ENCODE measurements at places on chromosomes 2 and 18.
A peak's percentile ranks its signal among the peaks of the same experiment; 100 is the strongest.

DNA sequence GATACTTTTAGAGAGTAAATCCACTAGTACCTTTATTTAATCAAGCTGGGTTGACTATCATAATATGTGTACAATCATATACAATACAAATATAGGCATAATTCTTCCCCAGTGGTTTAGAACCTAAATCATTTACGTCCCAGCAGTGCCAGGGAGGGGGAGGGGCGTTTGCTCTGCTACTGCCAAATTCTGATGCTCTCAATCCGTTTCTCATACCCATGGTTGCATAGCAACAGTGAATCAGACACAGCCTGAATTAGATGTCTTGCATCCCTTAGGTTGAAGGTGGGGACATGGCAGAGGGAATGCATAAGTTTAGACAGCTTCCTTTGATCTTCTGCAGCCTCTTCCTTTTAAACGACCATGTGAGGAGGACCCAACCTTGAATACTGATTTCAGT lies 135.4 kb downstream of the ABCA12 start:
- DNase-seq = no peak

DNA sequence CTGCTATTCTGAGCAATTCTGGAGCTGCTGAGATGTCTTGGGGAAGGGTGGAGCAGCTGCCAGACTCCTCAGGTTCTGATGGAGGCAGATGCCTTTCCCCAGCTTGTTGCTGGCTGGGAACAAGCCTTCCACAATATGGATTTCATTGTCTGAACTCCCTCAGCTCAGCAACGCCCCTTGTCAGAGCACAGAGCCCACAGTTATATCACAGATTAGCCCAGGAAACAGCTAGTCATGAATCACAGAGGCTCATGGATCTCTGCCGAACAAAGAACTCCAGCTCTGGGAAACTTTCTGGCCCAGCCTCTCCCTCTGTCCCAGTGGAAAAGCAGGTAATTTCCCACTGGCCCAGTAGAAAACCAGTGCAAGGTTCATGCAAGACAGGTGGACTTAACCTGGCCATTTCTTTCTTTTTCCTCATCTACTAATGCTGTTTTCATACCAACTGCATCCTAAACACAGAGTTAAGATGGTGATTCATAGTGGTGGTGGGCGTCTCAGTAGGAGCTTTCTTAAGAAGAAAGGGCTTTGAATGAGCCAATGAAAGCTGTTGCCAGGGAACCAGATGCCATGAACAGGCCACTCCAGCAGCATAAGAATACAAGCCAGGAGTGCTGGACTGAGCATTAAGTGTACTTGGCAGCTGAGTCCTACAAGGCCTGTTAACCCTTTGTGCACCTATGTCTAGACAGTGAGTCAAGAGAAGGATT lies 8.7 kb upstream of the KIAA2012 start:
- DNase-seq = peak; percentile 85

- no peak for DNase-seq
Measured at GRCh38 chr2:225464346-225465025, 65.0 kb downstream of the NYAP2 start.

DNA sequence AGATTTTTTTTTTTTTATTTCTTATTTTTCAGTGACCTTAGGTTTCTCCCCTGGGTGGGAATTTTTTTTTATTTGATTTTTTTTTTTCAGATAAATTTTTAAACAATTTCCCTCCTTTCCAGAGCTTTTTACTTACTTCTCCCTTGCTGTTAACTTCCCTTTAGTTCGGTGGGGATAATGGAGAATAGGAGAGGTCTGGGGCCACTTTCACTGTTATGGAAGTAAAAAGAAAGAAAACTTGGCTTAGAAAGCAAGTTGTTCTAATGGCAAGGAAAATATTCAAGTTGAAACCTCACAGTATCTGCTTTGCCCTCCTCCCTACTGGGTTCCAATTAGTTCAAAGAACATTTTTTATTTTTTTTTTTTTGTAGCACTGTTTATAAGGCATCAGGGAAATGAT lies 537.1 kb upstream of the NXPH2 start:
- no peak for DNase-seq

GRCh38 chr18:79877163-79878091 lies 74.0 kb downstream of the SLC66A2 start:
- no peak for DNase-seq

GRCh38 chr2:172011812-172012575 lies 12.2 kb downstream of the METAP1D start:
- no peak for DNase-seq

DNA sequence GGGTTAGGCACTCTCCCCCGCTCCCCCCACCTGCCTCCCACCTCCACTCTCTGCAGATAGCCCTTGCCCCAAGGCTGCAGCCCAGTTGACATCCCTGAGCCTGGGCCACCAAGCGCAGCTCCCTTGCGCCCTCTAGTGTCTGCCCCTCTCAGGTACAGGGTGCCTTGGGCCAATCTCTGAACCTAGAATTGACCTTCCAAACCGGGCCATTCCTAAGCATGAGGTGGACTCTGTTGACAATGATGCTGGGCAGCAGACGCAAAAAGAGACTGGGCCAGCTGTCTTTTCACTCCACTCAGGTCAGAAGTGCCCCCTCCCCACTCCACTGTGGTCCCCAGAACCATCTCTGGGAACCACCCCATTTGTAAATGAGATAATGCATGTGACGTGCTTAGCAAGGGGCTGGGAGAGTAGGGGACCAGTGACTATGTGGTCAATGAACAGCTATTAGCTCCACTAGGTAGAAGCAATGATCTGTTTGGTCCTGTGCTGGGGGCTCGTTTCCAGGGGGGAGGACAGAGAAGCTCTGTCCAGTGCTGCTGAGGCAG lies 43.3 kb upstream of the PLB1 start:
- peak; percentile 66 for DNase-seq

- DNase-seq = no peak
Measured at GRCh38 chr18:6820314-6820713, 90.8 kb downstream of the ARHGAP28 start.

DNA sequence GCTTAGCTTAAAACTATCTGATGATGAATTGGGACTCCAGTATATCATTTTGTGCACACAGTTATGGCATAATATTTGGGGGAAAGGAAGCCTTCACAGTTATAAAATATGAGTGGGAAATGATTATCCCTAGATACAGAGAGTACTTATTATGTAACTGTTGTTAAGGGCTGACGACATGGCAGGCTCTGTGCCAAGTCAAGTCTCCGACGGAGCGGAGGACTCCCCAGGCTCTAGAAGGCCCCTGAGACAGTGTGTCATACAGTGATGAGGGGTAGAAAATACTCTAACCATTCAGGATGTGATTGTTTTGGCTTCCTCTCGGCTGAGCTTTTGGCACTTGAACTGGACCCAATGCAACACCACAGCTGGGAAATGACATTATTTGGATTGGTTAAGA lies 211.8 kb downstream of the SLC8A1 start:
- DNase-seq = peak; percentile 71

DNA sequence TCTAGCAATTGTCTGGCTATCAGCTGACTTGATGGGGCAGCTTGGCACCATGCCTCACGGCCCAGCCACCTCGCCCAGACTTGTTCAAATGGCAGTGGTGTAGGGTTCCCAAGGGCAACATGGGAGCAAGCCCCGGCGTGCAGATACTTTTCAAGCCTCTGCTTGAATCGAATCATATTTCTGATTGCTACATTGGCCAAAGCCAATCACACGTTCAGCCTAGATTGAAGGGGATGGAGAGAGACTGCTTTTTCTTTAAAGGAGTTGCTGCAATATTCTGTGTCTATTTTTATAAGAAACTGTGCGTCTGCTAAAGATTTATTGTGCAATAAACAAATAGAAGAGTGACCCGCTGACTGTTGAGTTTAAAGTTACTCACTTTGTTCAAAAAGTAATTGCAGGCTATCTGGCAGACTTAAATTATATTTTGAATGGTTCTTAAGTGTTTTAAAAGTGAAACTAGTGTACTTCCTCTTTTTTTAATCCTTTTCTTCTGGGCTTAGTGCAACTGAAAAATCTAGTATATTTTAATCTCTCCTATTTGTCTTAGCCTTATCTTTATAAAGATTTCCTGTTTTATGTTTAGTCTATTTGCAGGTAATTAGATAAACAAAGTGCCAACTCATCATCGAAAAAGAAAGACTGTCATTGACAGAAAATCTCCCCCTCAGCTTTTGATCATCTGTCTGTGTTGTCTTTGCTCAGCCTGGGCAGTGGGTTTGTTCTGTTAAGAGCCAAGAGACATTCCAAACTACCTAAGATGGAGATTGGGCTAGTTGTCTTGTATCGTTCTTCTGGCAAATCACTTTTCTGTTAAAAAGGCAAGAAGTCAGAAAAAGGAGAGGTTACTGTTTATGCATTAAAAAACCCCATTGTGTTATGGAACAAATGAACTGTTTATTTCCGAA lies 156.1 kb downstream of the TPGS2 start:
- no peak for DNase-seq

- no peak for DNase-seq
Measured at GRCh38 chr2:98911376-98912154, 24.5 kb downstream of the CRACDL start.

- no peak for DNase-seq
Measured at GRCh38 chr2:236861944-236862343, 223.7 kb upstream of the COPS8 start.
